NCI-H1417 treated with DMSO at 0.1 percent for 48 hours (cell line): ENCODE measurements at places on chromosomes 3 and 15.

DNA sequence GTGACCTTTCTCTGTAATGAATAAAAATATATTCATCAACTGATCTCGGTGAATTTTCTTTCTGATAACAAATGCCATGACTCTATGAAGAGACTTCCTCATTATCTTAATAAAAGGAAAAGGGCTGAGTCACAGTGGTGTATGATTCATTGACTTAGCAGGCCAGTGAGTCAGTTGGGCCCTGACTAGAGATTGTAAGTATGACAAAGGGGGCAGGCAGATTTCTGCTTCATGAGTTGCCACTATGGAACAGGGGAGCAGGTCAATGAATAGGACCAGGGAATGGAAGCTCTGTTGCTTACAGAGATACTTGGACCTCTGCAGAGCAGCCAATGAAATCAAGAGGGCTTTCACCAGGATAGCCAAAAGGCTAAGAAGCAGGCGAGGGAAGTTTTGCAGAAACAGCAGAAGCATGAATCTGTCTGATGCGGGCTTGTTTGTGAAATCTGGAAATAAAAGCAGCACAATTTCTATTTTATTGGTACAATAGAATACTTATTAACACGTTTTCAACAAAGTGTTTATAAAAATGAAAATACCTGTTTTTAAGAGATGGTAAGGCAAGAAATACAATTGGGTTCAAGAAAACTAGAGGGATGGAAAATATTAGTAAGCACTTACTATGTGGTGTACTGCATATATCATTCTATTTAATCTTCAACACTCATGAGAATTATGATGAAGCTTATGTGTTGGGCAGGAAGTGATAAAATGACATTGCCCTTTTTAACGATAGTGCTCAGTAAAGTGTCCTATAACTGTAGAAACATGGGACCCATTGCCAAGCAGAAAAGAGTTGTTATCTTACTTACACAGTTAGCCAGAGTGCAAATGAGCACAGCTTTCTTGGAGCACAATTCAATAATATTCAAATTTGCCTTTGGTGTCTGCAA is 169.8 kb upstream of the MYRIP start:
- no peak for DNase-seq

- no peak for DNase-seq
Observed at GRCh38 chr3:102037209-102037608, 187.9 kb downstream of the NFKBIZ start.

DNA sequence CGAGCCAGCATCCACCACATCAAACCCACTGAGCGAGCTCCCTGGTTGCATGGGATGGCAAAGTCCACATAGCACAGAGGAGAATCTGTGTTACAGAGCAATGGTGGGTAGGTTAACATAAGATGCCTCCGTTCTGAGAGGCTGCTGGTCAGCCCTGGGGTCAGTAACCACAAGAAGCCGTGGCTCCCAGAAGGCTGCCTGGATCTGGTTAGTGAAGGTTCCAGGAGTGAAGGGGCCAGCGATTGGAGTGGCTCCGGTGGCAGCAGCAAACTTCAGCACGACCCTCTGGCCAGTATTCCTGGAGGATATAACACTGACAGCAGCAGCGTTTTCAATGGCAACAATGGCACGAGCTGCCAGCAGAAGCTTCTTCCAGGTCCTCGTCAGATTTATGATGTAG is 18.4 kb upstream of the PIGZ start:
- no peak for DNase-seq

GRCh38 chr3:18144571-18144970 is 280.6 kb downstream of the SATB1 start:
- DNase-seq, result no peak

GRCh38 chr3:73480187-73480672 is 144.5 kb downstream of the PDZRN3 start:
- DNase-seq, result no peak

GRCh38 chr3:138542977-138543376 is 51.1 kb downstream of the CEP70 start:
- DNase-seq, result no peak

- no peak for DNase-seq
Observed at GRCh38 chr15:74598126-74598842, 17.4 kb upstream of the CLK3 start.

GRCh38 chr3:41846850-41847249 is 115.1 kb downstream of the ULK4 start:
- DNase-seq, result no peak

GRCh38 chr15:66615846-66616245 is 50.0 kb upstream of the LCTL start:
- no peak for DNase-seq

GRCh38 chr15:92648190-92648875 is 7.2 kb downstream of the FAM174B start:
- DNase-seq, result no peak
